ENCODE measurements at places on chromosomes 12 and 14.
A peak's percentile ranks its signal among the peaks of the same experiment; 100 is the strongest.

- DNase-seq = peak; percentile 18
These were observed 29.5 kb upstream of the RHOJ start for GRCh38 chr14:63174760-63175191.

GRCh38 chr14:59161561-59162175 is 26.8 kb upstream of the DAAM1 start:
- no peak for DNase-seq

DNA sequence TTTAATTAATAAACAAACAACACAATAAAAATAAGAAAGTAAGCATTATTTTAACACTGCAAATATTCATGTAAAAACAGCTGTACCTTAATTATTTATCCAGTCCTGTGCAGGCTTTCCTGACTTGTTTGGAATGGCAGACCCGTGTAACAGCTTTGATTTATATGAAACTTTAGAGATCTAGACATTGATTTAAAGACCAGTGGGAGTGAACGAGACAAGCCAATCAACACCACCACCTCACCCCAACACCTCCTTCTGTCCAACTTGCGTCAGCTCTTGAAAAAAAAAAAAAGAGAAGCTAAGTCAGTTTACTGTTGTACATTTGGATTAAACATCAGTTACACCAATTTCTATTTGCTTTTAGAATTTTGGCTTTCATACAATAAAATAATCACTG is 22.3 kb downstream of the SLC38A4 start:
- DNase-seq = no peak

GRCh38 chr14:69755296-69755695 is 11.6 kb upstream of the SRSF5 start:
- DNase-seq = no peak

DNA sequence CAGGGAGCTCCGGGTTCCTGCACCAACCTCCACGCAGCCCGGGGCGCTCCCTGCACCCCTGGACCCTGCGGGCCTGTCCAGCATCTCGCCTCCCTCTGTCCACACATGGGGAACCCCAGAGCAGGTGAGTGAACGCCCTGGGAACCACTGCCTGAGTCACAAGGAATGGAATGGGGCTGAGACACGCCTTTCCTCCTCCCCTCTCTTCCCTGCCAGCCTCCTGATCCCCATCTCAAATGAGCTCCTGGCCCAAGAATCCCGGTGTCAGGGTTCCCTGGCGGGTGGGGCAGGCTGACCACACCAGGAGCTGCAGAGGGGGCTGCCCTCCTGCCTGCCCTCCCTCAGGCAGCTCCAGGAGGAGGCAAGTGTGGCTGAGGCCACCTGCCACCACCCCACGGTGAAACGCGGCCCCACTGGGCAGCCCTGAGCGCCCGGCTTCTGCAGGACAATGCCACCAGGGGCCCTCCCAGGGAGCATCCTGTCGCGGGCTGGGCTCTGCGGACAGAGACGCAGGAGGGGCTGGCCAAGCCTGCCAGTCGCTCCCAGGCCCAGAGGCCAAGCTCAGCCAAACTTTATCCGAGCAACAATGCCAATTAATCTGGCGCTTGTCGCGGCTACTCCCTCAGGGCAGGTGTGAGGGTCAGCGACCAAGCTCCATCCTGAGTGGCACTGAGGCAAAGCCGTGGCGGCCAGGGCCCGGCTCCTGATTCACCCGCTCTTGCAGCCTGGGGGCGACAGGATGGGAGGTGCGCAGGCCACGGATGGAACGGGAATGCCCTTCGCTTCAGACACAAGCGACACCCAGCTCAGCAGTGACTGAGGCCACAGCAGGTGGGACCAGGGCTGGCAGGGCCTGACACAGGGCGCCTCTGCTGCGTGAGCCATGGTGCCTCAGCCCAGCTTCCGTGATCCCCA is 44.3 kb downstream of the GALNT9 start:
- DNase-seq = no peak

DNA sequence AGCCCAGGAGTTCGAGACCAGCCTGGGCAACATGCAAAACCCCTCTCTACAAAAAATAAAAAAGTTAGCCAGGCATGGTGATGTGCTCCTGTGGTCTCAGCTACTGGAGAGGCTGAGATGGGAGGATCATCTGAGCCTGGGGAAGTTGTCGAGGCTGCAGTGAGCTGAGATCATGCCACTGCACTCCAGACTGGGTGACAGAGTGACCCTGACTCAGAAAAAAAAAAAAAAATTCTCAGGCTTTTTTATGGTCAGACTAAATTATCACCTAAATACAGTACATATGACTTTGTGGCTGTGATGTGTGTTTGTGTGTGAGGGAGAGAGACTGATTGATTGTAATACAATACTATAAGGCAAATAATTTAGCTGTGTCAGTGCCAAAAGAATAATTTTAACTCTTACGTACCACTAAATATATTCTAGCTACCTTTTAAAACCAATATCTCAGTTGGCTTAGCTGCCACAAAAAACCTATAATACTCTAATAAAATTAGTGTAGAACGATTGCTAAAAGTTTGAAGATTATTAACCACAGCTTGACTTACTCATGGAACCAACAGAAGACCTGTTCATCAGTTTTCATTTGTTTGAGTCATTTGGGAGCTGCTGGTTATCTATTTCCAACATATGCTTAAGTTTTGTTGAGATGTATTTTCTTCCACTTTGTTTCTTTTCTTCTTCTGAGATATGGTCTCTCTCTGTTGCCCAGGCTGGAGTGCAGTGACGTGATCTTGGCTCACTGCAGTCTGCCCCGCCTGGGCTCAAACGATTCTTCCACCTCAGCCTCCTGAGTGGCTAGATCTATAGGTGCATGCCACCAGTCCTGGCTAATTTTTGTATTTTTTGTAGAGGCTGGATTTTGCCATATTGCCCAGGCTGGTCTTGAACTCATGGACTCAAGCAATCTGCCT is 58.0 kb downstream of the DIP2B start:
- DNase-seq = no peak

DNA sequence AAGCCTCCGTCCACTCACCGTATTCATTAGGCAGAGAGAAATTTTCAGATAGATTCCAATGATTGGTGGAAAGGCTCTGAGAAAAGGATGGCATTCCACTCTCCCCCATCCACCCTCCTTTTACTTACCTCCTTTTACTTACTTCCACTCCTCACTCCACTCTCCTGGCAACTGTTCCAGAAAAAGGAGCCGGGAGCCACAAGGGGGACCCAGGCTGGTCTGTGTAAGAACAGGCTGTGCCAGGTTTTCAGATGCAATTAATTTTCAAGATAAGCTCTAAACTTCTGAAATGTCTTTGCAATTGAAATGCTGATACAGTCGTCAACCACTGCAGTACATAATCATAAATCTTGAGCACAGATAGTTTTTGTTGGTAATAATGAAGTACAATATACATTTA is 248.8 kb downstream of the ANO6 start:
- DNase-seq = no peak

- DNase-seq = no peak
These were observed 4.5 kb downstream of the DDHD1 start for GRCh38 chr14:53148671-53149070.

DNA sequence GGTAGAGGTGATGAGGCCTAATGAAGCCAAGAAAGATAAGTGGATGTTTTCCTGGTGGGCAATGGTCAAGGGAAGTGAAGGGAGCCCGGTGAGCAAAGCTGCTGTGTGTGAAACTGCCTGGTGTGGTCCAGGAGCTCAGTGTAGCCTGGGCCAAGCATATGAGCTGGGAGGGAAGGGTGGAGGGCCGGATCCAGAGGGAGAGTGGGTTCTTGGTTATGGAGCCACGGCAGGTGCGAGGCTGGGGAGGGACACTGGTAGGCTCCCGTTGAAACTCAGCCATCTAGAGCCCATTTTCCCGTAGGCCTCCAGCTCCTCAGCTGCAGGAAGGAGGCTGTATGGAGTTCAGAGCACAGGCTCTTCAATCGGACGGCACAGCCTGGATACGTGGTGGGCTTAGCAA is 10.2 kb upstream of the CLMN start:
- DNase-seq = no peak

- DNase-seq = no peak
These were observed 136.8 kb downstream of the CALM1 start for GRCh38 chr14:90533591-90534021.

DNA sequence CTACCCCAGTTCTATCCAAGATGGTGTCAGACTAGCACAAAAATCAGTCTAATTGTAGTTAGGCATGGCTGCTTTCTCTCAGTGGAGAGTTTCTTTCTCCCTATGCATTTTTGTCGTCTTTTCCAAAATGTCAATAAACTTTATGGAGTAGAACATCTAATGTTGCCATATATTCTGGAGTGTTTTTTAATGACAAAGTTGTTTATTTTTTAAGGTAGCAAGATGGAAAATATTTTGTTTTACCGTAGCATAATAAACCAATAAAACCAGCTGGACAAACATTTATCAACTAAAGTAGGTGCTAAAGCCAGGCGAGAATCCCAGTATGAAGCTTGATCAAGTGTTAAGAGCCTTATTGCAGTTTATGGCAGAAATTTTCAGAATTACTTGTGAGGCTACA is 146.3 kb downstream of the TMTC2 start:
- no peak for DNase-seq

GRCh38 chr12:25977047-25977446 is 18.6 kb downstream of the RASSF8 start:
- DNase-seq = no peak

DNA sequence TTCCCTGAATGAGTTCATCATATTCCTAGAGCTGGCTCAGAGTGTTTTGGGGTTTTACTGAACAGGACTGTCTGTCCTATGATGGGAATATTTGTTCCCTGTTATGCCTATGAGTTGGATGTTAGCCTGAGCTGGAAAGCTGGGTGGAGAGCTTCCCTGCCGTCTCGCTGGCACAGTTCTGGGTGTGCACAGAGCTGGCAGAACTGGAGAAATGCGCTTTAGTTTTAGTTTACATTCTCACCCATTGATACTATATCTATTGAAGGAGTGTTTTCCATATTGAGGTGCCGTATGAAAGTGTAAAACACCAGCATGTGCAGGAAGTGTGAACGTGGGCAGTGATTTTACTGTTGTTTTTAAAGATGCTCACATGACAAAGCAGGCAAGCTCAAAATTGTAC is 462.3 kb downstream of the EGLN3 start:
- DNase-seq = no peak

- DNase-seq = no peak
These were observed 79.6 kb upstream of the SLC38A2 start for GRCh38 chr12:46452061-46452615.

- DNase-seq = no peak
These were observed 170.0 kb upstream of the RMST start for GRCh38 chr12:97292588-97292987.

- DNase-seq = no peak
These were observed 55.6 kb upstream of the ACTN1 start for GRCh38 chr14:69034612-69035262.

DNA sequence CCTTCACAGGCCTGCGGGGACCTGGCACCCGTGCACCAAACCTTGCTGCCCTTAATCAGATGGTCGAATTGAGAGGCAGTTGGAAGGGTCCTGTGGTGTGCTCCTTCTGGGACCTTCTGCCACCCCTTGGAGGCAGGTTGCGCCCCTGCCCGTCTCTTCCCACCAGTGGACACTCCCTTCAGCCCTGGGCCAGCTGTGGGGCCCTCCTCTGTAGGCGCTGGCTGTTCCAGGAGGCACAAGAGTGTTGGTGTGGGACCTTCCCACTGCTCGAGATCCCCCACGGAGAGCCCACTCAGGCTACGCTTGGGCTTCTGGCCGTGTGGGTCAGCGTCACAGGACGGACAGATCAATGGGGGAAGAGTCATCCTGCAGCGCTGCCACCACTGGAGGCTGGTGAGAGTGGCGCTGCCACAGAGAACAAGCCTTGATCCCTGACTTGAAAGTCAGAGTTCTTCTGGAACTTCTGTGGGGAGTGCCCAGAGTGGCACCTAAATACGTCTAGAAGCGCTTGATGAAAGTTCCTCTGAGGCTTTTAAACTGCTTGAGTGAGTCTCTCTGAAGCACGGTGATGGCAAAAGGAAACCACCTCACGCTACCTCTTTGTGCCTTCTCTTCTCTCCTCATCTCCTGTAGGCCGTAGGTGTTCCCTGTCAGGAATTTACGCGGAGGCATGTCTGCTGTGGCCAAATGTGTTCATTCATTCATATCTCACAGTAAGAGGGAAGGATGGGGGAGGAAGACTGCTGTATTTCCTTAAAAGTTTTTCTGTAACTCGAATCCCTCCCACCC is 48.3 kb downstream of the TRAF3 start:
- DNase-seq = no peak

DNA sequence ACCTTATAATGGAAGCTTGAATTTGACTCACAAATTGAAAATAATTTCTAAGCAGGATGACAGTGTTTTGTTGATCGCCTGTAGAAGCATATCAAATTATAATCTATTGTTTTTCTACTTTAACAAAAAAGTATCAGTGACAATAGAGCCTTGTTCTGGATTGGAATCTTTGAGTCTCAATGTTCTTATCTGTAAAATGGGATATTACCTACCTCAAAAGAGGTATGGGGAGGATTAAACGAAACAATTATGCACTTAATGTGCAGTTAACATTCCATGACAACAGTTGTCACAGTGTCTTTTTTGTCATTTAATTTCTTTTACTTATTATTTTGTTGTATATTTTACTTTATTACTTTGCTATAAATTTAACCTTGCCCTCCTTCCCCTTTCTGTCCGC is 1.1 kb downstream of the RTRAF start:
- DNase-seq = no peak

DNA sequence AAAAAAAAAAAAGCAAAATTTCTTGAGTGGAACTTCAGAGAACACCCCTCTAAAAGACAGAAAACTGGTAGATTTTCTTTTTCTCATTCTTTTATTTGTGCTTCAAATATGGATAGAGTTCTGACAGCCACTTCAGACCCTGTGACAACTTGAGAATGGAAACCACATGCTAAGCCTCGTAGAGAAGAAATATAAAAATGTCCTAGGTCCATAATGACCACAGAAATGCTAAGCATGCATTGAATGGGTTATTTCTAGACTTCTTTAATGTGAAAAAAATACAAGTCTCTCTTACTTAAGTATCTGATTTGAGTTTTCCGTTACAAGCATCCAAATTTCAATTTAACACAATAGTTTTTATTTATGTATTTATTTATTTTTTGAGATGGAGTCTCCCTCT is 28.3 kb upstream of the DIO2 start:
- DNase-seq = no peak
